ENCODE measurements at places on chromosomes 1 and 21.

GRCh38 chr1:13228343-13228781, 2.4 kb upstream of the PRAMEF18 start:
- peak; percentile 16 for DNase-seq

GRCh38 chr1:176096015-176096414, 111.1 kb downstream of the COP1 start:
- DNase-seq, result no peak

- no peak for DNase-seq
Measured at GRCh38 chr1:25738499-25738898, 61.5 kb upstream of the SELENON start.

- no peak for DNase-seq
Measured at GRCh38 chr1:166170075-166170474, 3.3 kb upstream of the FAM78B start.

- DNase-seq, result peak; percentile 49
Measured at GRCh38 chr1:1842360-1843146, 48.3 kb downstream of the GNB1 start.

- peak; percentile 36 for DNase-seq
Measured at GRCh38 chr1:203625628-203626019, 1.0 kb upstream of the ATP2B4 start.

- no peak for DNase-seq
Measured at GRCh38 chr1:70043804-70044203, 161.6 kb downstream of the LRRC40 start.

DNA sequence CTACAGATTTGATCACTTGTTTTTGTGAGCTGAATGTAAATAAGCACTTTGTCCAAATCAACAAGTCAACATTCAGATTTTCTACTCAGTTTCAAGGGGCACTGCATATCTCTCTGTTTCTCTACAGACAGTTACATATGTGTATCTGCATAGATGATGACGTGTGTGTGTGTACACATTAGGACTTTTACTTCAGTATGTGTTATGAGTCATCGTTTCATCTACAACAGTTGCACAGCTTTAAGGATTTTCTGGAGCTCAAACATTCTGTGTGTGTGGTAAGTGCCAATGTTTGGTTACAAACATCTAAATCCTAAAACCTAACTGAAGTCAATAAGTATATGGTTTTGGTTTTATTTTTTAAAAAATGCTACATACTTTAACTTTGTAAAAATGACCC, 494.5 kb upstream of the PBX1 start:
- DNase-seq, result no peak

DNA sequence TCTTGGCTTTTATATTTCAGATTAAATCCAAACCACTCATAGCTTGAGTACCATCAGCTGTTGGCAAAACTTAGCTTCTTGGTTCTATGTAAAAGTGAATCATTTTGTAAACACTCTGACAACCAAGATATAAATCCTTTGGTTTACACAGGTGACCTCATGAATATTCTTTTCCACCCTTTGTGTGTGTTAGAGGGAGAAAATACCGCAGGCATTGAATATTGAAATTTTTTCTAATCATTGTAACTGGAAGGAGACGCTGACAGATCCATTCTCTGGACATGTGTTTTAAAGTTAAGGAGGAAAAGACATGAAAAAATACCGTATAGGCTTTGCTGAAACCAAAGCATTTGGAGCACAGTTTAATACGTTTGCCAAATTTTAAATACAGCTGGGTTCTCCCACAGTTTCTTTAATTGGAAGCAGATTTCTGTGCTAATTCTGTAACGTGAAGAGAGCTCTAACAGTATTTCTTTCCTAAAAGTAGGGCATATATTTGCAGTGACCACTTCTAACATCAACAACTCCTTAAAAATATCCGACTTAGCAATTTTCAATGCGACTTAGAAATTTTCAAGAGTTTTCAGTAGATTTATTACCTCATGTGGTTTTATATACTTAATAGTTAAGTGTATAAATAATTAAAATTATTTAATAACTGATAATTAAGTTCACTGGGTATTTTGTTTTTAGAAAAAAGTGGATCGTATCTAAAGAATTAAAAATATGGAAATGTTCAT, 388.2 kb downstream of the USP25 start:
- no peak for DNase-seq

GRCh38 chr1:46030876-46031660, 101.4 kb downstream of the PIK3R3 start:
- DNase-seq, result no peak

GRCh38 chr1:224392411-224393249, 36.0 kb downstream of the CNIH4 start:
- DNase-seq, result no peak

- no peak for DNase-seq
Measured at GRCh38 chr1:199218065-199218464, 579.2 kb downstream of the PTPRC start.

DNA sequence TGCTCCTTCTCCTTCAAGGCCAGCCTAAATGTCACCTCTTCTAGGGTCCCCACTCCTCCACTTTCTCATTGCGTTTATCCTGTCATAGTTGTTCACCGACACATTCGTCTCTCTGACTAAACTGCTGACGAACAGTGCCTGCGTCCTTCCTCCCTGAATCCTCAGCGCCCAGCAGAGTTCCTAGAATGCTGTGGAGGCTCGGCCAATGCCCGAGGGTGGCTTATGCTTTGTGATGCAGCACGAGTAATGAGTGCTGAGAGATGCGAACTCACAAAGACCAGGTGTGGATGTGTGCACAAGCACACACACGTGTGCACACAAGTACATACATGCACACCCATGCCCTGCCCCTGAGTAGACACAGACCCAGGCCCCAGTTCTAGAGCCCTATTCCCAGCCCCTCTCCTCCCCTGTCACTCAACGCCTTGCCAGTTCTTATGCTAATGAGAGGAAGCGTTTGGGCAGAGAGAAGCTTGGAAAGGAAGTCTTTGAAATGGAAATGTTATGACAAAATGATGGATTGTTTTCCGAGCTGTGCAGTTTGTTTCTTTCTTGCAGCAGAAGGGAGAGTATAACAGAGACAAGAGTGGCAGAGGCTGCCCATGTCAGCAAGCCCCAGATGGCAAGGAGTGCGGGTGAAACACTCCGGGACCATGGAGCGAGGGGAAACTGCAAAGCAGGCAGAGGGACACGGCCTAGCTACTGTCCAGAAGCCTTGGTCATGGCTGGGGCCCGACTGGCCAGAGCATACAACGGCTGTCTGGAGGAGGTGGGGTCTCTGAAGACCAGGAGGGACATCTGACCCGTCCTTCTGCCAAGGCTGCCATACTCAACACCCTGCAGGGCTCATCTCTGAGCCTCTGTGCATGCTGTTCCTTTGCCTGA, 24.2 kb downstream of the KCNA10 start:
- DNase-seq, result no peak

GRCh38 chr1:26664802-26665201, 31.0 kb upstream of the ARID1A start:
- no peak for DNase-seq

DNA sequence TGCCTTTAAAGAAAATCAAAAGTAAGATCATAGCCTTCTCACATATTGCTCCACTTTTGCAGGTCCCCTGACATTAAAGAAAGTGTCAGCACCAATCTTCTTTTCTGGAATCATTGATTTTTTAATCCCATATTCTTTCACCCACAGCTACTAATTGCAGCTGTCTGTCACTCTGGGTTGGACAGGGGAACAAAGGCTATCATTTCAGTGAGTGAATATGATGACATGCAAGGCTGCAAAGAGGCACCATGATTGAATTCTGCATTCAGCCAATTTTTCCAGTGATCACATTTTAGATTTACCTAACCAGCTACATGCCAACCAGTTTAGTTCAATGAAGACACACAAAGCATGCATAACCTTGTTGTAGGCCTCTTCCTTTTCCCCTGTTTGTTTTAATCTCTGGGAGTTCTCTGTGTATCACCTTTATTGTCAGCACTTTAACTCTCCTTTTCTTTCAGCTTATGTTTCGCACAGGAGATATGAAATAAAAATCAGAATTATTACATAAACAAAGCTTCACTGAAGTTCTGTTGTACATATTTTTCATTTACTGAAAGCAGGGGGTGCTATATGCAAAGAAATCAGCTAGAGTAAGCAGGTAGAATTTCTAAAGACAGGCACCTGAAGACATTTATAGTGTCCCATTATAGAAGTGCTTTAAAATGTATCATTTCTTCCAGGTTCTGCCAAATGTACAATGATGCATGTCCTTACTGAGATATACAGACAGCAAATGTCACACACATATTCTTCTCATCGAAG, 584.8 kb downstream of the PLA2G4A start:
- DNase-seq, result no peak

- no peak for DNase-seq
Measured at GRCh38 chr1:201636097-201636496, 97.2 kb downstream of the NAV1 start.

- DNase-seq, result no peak
Measured at GRCh38 chr1:116432655-116433265, 59.7 kb downstream of the ATP1A1 start.

GRCh38 chr1:26239936-26240335, 5.9 kb downstream of the CEP85 start:
- no peak for DNase-seq

DNA sequence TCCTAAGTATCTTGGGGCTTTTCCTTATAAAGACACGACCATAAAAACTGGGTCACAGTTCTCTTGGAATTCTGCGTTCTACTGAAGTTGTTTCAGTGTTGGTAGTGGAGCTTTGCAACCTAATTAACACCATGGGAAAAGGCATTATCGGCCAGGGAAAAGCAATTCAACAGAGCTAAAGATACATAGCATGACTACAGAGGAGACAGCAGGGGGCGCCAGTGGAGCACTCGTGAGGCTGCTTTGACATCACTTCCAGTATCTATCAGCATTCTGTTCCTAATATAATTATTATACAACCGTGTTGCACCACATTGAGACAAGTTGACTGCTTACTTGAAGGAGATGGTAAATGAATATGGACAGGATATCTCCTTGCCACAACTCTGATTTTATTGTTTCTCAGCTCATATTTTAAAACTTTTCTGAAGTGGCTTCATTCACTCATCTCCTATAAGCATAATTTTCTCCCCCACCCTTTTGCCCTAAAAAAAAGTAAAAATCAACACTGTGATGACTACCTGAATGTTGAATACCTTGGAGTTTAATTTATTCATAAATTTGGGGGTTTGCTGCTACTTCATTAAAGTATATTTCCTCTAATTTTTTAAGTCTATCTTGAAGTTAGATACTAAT, 39.4 kb downstream of the ZP4 start:
- DNase-seq, result no peak

- no peak for DNase-seq
Measured at GRCh38 chr1:59006289-59006658, 222.4 kb upstream of the JUN start.

DNA sequence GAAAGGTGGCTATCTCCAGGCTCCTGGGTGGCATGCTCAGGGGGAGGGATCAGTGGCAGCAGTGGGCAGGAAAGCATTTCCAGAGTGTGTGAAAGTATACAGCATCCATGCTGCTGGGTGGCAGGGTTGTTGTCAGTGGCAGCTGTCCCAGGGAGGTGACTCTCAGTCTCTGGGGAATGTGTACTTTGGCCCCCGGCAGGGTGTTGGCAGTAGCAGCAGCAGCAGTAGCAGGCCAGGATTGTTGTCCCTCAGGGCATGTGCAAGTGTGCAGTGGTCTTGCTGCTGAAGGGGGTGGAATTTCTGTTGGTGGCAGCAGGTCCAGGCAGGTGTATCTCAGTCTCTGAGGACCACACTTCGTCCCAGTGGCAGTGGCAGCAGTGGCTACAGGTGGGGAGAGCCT, 71.7 kb upstream of the GUCA2B start:
- no peak for DNase-seq

GRCh38 chr1:43305461-43305860, 4.7 kb downstream of the TIE1 start:
- DNase-seq, result peak; percentile 26

GRCh38 chr1:53734650-53735211, 4.2 kb downstream of the GLIS1 start:
- DNase-seq, result no peak

GRCh38 chr1:235315735-235316134, 12.2 kb downstream of the ARID4B start:
- DNase-seq, result no peak

DNA sequence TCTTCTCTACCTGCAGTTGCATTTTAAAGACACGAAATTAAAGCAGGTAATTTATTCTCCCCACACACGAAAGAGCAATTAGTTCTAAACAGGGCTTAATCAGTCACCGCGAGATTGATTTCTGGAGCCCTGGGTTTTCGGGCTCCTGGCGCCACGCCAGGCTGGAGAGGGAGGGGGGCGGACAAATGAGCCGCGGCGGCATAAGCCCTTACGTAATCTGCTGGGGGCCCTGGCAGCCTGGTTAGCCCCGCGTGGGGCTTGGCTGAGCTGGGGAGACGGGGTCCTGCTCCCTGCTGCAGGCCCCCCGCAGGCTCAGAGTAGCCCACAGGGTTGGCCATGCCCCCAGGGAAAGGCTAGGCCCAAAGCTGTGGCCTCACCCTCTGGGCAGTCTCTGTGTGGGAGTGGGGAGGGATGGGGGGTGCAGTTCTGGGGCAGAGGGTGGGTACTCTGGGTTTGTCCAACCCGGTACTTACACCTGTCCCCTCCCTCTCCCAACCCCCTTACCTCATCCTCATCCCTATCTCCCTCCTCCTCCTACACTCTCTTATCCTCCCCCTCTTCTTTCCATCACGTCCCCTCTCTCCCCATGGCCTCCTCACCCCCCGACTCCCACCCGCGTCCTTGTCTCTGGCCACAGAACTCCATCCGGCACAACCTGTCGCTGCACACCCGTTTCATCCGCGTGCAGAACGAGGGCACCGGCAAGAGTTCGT, 19.9 kb downstream of the FOXO6 start:
- DNase-seq, result no peak

DNA sequence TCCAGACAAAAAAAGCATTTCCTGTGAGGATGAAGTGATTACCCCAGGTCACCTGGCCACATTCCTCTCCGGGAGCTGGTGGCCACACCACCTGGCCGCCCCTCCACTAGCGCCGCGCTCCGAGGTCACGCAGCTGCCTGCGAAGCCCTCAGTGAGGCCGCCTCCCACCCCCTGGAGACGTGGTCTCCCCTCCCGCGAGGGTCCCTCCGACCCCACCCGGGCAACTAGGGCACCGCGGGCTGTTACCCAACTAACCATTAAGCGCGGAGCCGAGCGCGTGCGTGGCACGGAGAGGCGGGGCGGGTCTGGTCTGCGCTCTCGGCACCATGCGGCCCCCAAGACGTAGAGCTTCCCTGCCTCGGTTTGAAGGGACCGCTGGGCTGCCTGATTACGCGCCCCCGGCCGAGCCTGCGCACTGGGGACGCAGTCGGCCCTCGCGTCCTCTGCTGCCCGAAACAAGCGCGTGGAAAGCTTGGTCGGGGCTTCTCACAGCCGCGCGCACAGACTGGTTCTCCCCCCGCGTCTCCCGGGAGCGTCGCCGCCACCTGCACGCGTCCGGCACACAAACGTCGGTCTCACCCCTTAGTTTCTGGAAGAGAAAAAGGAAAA, 106.5 kb downstream of the SLC16A1 start:
- DNase-seq, result peak; percentile 8

DNA sequence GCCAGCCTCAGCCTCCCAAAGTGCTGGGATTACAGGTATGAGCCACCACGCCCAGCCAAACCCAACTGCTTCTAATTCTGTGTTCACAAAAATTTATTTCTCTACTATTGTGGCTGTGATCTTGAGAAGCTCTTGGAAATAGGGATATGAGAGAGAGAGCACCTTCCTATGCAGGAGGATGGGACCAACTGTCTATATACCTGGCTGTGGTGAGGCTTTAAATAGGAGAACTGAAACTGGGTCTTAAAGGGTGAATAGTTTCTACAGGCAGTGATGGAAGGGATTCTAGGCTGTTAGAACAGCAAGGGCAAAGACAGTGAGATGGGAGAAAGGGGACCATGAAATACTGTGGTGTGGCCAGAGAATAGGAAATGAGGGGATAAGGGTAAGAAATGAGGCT, 8.3 kb upstream of the PTCH2 start:
- peak; percentile 33 for DNase-seq

GRCh38 chr1:233256789-233257188, 38.7 kb downstream of the PCNX2 start:
- no peak for DNase-seq

All from germinal center (tissue), 1 donor.